SK-N-SH treated with all-trans-retinoic acid at 6 μM for 48 hours (cell line): ENCODE measurements at places on chromosomes 11 and 22.

- no peak for ATAC-seq
Measured at GRCh38 chr22:44427611-44428470, 70.2 kb downstream of the RTL6 start.

- ATAC-seq: no peak
Measured at GRCh38 chr11:17629113-17629512, 82.1 kb downstream of the OTOG start.

- no peak for ATAC-seq
Measured at GRCh38 chr11:117303646-117304315, 12.3 kb downstream of the BACE1 start.

DNA sequence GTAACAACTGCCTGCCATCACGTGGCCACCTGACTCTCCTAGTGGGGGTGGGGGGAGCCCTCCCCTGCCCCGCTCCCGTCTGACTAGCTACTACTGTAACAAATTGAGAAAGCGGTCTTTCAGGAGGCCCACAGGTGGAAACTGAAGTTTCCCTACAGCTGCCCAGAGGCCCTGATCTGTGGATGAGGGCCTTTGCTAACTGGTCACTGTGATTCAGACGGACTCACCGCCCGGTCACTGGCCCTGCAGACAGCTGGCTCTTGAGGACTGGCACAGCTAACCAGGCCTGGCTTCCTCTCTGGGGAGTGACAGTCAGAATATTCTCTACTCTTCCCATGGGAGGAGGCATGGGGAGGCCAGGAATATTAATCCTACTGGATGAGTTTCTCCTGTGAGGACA lies 116.8 kb downstream of the ARHGAP8 start:
- no peak for ATAC-seq

DNA sequence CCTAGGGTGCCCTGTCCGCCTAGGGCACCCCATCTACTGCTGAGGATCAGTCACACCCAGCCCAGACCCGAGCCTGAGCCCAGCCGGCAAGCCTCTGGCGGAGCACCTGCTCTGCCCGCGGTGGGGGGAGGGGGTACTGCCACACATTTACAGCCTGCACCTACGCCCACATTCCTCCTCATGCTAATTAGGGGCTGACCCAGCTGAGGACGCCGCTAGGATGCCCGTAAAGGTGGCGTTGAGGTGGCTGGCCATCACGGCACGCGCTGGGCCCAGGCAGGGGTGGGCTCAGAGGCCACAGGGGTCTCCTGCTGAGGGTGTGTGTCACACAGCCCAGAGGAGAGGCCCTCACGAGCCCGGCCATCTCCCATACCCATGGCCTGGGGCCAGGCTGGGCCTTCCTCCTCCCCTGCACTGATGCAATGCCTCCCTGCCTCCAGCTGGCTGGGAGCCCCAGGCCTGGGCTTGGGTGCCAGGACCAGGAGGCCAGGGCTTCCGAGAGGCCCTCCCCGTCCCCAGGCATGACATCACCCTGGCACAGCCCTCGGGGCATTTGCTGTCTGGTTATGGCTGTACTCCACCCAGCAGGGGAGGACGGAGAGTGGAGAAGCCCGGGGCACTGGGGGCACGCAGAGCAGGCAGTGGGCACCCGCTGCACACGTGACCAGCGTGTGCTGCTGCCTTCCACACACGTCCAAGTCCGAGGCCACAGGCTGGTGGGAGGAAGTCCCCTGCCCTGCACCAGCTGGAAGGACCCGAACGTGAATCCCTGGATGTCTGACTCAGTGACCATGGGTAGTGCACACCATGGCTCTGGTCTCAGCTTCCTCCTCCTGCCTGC lies 12.7 kb downstream of the DUSP8 start:
- peak; percentile 46 for ATAC-seq

DNA sequence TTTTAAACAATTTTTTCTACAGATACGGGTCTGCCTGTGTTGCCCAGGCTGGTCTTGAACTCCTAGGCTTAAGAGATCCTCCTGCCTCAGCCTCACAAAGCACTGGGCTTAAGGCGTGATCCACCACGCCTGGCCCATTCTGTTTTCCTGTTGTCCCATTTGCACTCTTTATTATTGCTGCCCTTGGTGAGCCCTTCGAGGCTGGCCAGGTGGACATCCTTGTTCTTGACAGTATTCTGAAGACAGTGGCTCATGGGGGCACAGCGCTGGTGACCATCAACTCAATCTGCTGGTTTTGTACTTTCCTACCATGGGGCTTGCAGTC lies 35.6 kb downstream of the TBC1D22A start:
- ATAC-seq: no peak

GRCh38 chr11:62400760-62401159 lies 18.1 kb upstream of the SCGB1A1 start:
- peak; percentile 92 for ATAC-seq

DNA sequence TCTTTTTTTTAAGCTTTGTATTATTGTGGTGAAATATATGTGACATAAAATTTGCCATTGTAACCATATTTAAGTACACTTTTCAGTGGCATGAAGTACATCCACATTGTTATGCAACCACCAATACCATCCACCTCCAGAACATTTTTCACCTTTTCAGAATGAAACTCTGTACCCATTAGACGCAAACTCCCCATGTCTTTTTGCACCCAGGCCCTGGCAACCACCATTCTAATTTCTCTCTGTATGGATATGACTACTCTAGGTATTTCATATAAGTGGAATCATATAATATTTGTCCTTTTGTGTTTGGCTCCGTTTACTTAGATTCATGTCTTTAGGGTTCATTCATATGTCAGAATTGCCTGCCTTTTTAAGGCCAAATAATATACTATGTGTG lies 182.8 kb upstream of the TBCEL start:
- ATAC-seq: no peak

DNA sequence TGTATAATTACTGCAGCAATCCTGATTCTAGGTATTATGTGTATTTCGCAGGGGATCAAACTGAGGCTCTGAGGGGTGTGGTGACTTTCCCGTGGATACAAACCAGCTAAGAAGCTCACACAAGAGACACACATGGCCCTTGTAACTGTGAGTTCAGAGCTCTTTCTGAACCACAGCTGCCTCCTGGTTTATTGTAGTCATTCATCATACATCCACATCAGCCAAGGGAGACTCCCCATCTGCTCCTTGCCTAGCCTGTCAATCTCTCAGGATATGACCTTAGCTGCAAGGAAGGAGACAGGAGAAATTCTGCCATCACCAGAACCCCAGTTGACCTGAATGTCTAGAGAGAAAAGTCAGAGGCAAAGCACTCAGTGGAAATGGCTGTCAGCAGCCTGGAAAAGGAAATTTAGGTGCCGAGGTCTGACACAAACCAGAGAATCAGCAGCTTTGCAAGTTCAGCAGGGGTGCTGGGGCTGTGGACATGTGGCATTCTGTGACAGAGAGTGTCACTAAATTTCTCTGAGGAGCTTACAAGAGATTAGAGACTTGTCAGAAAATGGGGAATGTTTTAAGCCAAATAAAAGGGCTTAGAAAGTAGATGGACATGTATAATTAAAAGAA lies 209.5 kb downstream of the AASDHPPT start:
- ATAC-seq: peak; percentile 22; the same call in 2 of the 3 replicates

DNA sequence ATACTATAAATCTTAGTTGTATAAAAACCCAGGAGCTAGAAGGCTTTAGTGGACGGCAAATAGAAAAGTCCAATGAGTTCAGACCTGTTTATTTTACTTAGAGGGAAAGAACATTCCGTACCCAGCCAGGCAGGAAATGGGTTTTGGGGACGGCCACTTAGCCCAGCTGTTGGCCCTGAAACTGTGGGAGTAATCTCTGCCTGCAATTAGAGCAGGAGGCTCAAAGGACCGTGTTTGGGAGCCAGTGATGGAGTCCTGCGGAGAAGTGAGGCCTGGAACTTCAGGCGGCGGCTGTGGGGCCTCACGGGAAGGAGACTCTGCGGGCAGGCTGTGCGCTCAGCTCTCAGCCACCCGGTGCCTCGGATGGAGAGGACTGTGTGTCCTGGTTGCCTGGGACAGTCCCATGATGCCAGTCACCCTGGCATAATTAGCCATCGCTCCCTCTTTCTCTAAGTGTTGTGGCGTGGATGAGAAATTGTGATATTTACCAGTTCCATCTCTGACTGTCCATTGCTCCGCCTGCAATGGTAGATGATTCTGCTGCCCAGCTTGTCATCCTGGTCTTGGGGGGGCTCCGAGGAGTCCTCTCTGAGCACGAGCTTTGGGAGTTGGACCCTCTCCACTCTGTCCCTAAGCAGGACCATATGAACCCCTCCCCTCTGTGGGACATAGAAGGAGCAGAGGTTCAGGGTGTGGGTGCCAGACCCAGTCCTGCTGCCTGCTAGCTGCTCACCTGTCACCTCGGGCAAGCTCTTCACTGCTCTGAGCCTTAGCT lies 530.3 kb downstream of the TBC1D22A start:
- no peak for ATAC-seq
